ENCODE measurements at places on chromosomes 2 and 18.
A peak's percentile ranks its signal among the peaks of the same experiment; 100 is the strongest.

DNA sequence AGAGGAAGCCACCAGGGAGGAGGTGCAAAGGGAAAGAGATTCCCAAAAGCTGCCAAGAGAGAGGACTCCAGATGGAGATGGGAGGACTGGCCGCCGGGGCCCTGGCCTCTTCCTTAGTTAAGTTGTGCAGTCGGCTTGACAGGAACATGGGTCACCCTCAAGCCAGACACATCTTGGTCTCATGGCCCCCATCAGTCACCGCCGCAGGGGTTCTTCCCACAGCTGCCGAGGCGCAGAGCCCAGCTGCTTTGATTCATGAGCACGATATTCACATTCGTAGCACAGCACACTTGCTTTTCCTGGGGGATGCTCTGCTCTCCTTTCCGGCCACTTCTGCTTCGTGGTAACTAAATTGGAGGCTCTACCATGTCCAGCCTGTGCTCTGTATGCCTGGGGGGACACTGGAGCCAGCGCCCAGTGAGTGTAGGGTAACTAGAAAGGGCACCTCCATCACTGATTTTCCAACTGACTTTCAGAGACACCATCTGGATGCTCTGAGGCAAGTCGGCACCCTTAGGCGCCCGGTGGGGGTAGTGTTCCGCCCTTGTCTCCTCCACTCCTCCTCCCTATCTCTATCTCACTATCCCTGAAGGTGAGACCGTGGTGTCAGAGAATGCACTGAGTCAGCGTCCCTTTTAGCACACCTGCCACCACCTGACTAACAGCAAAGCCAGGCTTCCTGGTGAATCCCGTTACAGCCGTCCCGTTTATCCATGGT lies 13.3 kb downstream of the TWIST2 start:
- no peak for DNase-seq

- DNase-seq = no peak
Measured at GRCh38 chr18:49193897-49194296, 243.1 kb upstream of the SMAD7 start.

- DNase-seq = no peak
Measured at GRCh38 chr2:66432801-66433694, 1.9 kb upstream of the MEIS1 start.

DNA sequence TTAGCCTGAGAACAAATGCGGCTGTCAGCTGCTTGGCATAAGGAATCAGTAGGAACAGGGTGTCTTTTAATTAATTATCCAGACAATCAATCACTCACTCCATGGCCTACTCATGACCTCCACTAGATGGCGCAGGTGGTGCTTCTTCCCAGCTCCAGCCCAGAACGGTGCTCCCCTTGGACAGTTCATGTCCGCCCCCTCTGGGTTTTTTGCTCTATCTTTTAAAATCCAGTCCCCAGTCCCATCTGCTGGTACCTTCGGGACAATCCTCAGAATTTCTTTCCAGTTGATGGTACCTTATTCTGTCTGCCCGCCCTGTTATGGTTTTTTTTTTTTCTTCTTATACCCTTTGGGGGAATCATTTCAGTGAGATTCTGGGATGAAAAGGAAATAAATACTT lies 99.8 kb downstream of the CACNB4 start:
- peak; percentile 75 for DNase-seq

DNA sequence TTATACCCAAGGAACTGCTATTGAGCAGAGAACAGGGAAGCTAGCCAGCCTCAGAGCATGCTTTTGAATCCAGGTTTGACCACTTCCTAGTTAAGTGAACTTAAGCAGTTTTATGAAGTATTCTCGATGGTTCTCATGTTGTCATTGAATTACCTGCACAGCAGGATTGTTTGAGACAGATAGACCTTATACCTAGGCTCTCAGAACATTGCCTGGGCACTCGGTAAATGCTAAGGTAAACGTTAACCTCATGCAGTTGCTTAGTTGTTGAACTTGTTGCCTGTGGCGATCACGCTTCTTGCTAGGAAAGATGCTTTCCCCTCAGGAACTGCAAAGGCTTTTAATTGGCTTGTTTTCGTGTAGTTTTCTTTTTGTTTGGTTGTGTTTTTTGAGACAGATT lies 34.0 kb upstream of the CHMP1B start:
- no peak for DNase-seq

DNA sequence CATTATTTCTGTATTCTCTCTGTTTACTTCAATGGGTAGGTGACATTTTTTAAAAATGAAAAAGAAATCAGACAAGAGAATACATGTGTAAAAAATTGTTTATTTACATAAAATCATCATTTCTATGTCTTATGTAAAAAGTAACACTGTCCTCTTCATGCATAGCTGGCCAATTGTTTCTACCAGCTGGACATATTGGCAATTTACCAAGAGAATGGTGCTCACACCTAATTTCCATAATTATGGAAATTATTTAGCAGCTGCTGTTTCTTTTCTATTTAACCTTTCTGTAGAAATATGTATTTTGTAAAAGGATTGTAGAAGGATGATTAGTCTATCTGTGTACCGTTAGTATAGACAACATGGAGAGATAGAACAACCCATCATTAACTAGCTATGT lies 791.9 kb downstream of the TRIB2 start:
- DNase-seq = no peak

DNA sequence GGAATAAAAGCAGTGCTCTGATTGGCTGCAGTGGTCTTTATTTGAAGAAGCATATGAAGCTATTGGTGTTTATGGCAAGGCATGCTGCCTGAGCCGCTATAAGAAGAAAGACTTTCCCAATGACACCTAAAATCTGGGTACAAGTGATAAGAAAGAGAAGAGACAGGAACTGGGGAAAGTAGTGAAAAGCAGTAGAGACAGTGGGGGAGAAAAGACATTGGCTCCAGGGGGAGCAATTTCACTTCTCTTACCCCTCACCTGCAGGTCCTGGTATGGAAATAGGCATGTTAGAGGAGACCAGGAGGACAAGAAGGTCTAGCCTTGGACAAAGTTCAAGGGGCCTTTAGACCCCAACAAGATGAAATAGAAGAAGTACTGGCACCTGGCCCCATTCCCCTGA lies 47.1 kb downstream of the PLCL1 start:
- peak; percentile 20 for DNase-seq

DNA sequence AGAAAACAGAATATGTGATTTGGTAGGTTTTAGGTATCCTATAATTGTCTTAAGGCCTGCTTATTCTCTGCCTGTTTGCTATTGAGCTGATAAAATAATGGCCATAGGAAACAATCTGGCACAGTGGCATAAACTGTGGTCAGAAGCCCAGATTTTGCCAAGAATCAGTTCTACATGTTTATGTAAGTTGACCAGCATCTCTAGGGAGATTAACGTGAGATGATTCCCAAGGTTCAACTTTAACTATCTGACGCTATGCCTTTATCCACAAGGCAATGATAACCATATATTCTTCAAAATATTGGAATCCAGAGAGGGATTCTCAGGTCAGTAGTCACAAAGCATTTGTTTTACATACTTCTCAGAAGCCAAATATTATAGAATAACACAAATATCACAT lies 25.6 kb downstream of the AP1S3 start:
- DNase-seq = no peak

DNA sequence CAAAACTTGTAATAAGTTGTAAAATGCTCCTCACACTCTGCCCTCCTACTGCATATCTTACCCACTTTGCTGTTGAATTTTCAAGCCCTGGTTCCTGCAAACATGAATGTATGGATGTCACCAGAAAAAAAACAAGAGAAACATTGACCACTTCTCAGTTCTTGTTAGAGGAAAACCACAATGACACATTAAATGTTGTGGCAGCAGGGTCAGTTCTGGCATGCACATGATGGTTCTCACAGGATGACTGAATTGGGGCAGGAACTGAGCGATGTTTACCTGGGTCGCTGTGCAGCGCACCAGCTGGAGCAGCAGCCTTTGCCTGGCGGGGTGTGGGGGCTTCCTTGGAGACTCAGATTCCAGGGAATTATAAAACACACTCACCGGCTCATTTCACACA lies 14.0 kb upstream of the PRKCE start:
- DNase-seq = peak; percentile 70

DNA sequence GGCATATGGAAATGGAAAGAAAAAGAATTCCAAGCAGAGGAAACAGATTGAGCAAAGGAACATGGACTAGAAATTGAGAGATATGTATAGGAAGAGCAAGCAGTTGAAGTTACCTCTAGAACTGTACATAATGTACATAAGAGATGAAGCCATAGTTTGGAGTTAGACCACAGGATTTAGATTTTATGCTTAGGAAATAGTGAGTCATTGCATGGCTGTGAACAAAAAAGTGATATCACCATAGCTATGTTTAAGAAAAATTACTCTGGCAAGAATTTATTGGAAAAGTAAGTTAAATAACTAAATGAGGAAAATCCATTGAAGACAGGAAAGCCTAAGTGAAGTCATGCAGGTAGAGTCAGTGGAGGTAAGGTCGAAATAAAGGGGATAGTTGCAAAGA lies 99.4 kb upstream of the GALNT5 start:
- DNase-seq = no peak

- no peak for DNase-seq
Measured at GRCh38 chr2:120447127-120447785, 101.3 kb downstream of the INHBB start.

- DNase-seq = no peak
Measured at GRCh38 chr2:72214429-72215143, 66.9 kb upstream of the CYP26B1 start.

Data from NB4 (cell line).